ENCODE measurements at places on chromosomes 7 and 10.

- peak; percentile 22 for DNase-seq
Measured at GRCh38 chr7:33054261-33054964, 8.2 kb downstream of the NT5C3A start.

DNA sequence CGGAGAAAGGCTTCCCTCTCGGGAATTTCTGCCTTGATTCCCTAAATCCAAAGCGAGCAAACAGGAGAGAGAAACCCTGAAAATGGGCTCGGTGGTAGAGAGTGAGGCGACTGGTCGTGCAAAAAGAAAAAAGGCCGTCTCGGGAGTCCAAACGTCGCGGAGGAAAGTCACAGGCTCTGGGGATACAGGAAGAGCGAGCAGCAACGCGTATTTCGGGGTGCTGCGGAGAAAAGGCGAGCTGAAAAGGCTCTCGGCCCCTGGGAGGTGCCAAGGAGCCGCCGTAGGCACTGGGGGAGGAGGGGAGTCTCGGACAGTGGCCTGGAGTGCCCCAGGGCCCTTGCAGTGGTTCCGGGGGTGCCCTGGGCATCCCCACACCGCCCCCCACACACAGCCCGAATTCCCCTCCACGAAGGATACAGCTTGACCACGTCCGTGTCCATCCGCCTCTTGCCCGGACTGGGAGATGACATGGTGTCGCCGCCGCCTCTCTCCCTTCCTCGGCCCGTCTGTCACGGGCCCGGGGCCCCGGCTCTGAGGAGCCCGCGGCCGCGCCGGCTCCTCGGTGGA lies 591 bp downstream of the UBE2H start:
- peak; percentile 35 for DNase-seq

DNA sequence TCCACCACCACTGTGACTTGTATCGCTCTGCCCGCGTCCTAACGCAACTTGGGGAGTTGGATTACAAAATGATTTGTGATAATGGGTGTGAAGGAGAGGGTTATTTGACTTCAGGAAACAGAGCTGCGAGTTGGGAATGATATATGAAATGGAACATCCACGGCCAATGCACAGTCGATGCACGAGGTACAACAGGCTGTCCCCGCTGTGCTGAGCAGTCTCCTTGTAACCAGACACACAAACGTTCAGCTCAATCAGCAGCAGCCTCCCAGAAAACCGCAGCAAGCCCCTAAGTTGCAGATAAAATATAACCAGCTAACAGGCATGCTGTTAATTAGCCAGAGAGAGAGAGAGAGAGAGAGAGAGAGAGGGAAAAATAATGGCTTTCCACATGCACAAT lies 332.7 kb upstream of the MGMT start:
- no peak for DNase-seq

DNA sequence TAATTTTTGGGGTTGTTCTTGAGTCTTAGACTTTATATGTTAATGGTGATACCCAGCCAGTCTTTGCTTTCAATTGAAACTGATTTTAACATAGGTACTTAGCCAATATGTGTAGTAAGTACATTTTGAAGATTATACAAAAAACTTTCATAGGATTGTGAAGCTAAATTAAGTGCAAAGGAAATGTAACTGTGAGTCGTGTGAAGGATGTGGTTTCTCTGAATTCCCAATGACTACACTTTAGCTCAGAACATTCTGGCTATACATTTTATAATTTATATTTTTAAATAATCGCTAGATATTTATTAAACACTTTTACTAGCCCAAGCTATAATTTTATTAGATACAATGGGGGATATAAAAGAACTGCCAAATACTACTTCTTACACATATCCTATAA lies 359.3 kb downstream of the PCLO start:
- DNase-seq = peak; percentile 35

- DNase-seq = no peak
Measured at GRCh38 chr7:33040803-33041516, 21.6 kb downstream of the NT5C3A start.

DNA sequence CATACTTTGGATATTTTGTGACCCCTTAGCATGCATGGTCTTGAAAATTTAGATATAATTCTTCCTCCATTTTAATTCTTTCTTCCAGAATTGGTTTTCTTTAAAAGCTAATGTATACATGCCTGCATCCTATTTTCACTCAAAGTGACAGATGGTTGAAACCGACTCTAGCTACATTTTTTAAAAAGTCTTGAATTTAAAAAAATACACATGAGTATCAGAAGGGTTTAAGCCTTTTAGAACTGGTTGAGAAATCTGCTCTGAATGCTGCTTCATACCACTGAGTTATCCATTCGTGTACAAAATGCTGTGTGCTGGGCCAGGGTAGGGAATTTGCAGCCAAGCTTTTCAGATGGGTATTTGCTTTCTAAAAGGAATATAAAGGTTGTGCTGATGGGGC lies 16.5 kb downstream of the DYNC1I1 start:
- no peak for DNase-seq

Data from fibroblast of skin of right biceps (primary cell).